Activated T-helper 1 cell treated with anti-CD3 and anti-CD28 coated beads, Interleukin-2, amount 50 U/mL, for 16 hours (primary cell): ENCODE measurements at places on chromosomes 4 and X.

GRCh38 chrX:139905051-139905450 is 27.8 kb downstream of the ATP11C start:
- DNase-seq = no peak

- DNase-seq = no peak
Measured at GRCh38 chr4:168101026-168101425, 8.7 kb downstream of the ANXA10 start.

- DNase-seq = no peak
Measured at GRCh38 chr4:3405176-3405575, 36.6 kb upstream of the HGFAC start.

DNA sequence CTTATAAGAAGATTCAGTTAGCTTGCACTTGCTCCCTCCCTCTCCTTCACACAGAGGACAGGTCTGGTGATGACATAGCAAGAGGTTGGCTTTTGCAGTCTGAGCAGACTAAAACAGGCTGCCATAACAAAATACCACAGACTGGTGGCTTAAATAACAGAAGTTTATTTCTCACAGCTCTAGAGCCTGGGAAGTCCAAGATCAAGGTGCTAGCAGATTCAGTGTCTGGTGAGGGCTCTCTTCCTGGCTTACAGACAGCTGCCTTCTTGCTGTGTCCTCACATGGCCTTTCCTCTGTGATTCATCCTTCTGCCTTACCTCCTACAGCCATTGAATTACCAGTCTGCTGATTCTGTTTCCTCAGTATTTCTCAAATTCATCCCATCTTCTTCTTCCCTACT is 13.1 kb downstream of the RP2 start:
- DNase-seq = no peak

DNA sequence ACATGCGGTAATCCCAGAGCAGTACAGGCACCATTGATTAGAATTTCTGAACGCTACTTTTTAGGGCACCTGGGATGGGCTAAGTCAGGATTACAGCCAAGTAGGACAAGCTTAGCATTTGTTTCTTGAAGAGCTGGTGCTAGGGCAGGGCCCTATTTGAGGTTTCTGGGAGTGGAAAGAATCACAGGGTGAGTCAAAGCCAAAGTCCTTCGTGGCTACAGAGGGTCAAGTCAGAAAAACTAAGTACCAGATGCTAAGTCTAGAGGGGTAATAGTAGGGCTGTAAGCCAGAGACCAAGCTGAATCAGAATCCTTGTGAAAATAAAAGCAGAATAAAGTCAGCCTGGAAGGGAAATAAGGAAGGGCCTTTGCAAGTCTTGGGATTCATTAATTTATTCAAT is 448.6 kb downstream of the ZIC3 start:
- DNase-seq = no peak

DNA sequence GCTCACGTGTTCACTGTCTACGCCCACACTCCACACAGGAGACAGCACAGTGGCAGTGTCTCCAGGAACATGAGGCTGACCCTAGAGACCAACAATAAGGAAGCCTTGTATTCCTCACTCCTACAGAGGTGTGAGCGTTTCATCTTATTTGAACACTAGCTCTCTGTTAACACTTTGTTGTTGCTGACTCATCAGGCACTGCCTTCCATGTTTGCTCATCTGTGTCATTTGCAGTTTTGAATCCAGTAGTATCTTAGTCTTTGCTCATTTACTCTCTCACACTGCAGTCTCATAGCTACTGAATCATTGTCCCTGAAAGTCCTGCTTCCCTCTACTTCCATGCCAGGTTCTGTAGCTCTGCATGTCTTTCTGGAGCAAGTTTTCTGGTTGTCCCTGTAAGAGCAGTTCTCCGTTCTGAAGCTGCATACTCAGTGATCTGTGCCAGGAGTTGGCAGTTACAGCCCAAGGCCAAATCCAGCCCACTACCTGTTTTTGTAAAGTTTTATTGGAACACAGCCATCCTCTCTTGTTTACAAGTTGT is 80.3 kb upstream of the DCLK2 start:
- no peak for DNase-seq

DNA sequence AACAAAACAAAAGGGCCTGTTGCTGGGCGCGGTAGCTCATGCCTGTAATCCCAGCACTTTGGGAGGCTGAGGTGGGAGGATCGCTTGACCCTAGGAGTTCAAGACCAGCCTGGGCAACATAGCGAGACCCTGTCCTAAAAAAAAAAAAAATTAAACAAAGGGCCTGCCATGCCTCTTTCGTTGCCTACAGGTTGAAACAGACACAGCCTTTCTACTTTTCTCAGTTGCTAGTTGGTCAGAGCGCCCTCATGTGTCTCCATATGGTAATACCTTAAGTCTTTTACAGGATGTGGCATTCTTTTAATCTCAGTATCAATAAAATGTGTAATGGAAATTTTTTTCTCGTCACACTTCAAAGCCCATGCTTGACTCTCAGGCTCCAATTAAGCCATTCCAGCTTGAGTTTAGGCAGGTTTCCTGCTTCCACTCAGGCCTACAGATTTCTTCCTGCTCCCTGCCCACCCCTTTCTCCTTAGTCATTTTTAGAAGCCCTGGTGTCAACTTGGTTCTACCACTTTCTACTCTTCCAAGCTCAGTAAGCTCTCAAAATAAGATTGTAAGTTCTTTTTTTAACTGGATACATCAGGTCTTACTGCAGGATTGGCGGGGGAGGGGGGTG is 4.6 kb upstream of the SOWAHD start:
- DNase-seq = no peak

- no peak for DNase-seq
Measured at GRCh38 chr4:70538869-70539268, 20.5 kb downstream of the AMTN start.

DNA sequence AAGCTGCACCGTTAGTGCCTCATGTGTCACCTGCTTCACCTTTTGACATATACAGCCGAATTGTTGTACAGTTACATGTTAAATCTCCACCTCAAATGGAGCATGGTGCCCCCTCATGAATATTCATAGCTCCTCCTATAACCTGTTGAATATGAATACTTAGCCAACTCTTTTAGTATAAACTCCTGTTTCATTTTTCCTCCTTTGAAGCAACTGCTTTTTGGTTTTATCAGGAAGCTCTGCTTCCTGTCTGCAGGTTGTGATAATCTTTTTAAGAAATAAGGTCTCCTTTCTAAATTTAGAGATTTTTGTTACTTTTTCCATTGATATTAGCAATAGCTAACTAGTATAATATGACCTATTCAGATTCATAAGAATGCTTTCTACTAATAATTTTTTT is 1429.2 kb upstream of the AGA start:
- no peak for DNase-seq

DNA sequence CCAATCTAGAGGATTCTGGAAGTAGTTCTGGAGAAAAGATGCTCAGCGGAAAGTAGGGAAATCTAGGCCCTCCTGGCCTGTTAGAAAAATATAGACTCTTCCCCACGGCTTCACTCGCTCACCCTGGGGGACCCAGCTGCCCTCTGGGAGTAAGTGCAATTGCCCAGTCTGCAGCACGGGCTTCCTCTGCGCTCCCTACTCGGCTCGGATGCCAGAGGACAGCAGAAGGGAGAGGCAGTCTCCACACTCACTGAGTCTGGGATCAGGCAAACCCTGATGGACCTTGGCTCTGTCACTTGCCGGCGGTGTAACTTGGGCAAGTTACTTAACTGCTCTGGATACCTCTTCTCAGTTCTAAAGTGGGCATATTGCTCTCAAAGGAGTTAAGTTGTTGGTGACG is 2.1 kb downstream of the SHISA3 start:
- no peak for DNase-seq

- no peak for DNase-seq
Measured at GRCh38 chr4:89661173-89661899, 175.6 kb downstream of the SNCA start.

DNA sequence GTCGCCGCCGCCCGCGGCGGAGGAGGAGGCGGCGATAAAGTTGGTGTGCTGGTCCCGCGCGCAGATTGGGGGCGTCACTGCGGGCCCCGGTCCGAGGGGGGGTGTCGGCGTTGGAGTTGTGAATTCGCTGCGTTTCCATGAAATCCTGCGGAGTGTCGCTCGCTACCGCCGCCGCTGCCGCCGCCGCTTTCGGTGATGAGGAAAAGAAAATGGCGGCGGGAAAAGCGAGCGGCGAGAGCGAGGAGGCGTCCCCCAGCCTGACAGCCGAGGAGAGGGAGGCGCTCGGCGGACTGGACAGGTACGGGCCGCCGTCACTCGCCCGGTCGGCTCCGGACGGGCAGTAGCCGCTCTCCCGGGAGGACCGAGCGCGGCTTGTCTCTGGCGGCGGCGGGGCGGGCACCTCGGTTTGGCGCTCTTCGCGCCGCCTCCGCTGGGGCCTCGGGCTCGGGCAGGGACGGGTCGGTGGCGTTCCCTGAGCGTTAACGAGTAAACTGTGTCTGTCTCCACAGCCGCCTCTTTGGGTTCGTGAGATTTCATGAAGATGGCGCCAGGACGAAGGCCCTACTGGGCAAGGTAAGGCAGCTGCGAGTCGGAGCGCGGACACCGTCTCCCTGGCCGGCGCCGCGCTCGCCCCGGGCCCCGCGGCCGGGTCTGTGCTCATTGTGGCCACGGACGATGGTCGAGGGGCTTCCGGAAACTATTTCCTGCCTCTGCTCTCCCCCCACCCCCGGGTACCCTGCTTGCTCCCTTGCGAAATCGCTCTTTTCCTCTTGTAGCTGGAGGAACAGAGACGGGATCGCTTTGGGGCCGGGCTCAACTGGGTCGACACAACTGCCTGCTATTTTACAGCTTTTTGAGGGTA is 658 bp downstream of the KDM6A start:
- DNase-seq = peak; percentile 6

DNA sequence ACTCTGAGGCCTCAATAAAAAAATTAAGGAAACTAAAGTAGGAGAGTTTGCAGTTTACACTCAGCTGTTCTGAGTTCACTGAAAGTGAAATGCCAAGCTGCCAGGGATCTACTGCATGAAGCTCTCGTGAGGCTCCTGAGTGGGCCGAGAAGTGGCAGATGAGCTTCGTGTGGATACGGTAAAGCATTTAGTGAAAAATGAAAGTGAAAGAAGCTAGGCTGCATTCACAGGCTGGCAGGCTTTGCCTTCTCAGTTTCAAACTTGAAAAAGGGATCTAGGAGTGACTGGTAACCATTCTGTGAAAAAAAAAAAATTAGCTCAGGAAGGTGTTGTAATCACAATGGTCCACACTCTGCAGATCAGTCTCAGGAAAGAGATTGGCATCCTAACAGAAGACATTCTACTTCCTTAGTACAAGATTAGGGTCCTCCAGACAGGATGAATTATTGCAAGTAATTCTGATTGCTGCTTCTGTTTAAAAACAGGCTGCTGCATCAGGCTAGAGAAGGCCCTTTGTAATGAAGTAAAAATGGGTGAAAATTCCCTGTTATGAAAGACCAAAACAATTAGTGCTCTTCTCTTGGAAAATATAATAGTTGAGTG is 679.9 kb downstream of the RPA4 start:
- DNase-seq = peak; percentile 10

- DNase-seq = no peak
Measured at GRCh38 chr4:119139822-119140252, 4.2 kb downstream of the MYOZ2 start.

DNA sequence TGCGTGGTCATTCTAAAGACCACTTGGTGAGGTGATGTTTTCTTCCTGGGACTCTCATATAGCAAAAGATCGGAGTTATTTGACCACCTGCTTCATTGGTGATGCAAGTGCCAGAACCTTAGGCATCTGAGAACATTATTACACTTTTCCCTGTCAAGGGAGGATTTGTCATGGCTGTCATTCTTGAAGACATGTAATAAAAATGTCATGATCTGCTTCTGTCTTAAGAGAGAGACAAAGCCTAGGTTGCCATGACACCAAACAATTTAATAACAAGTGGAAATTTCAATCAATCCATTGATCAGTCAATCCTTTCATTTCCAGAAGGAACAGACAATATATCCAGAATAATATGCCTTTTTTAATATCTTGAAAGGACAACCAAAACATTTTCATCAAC is 97.9 kb upstream of the OR13H1 start:
- no peak for DNase-seq

GRCh38 chr4:7390336-7390735 is 44.4 kb downstream of the PSAPL1 start:
- DNase-seq = no peak

GRCh38 chr4:89586864-89587263 is 250.1 kb downstream of the SNCA start:
- DNase-seq = no peak

- peak; percentile 3 for DNase-seq
Measured at GRCh38 chrX:73214426-73215094, at the start of gene NAP1L2. TSS of gene NAP1L2 (minus strand) at chrX:73214851. CDS start at chrX:73214492, 359 bp downstream.

DNA sequence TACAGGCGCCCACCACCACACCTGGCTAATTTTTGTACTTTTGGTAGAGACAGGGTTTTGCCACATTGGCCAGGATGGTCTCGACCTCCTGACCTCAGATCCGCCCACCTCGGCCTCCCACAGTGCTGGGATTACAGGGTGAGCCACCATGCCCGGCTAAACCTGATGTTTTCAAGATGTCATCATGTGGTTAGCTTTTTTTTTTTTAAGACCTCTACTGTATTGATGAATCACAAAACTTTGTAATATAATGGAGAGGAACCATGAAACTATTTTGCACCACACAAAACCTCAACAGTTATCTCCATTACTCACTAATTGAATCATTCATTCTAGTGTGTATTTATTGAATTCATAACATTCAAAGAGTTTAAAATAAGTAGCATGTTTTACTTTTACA is 94.7 kb upstream of the NEIL3 start:
- DNase-seq = no peak

GRCh38 chr4:75698162-75698962 is 25.2 kb upstream of the G3BP2 start:
- DNase-seq = no peak

DNA sequence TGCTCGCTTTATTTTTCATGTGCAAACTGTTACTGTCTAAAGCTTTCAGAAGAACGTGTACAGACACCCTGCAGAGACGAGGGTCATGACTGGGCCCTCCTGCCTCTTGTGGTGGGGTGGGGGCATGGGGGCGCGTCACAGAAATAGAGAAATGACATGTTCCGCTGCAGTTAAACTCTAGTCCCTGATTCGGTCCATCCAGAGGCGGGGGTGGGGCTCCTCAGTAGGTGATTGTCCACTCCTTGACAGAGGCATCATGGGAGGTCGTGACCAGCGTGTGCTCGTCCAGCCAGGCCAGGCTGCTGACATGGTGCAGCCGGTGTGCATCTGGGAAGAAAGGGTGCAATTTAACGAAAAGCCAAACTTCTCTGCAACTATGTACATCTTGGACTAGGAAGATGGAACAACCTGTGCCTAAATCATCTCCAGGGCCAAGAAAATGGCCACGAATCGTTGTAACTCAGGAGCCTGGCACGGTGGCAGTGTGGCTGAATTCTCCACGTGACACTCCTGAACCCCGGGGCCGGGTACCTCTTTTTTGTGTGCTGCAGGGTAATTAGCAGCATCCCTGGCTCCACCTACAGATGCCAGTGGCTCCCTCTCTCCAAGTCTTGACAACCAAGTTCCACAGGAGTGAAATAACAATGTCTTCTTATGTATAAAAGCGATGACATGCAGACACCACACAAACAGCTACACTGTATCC is 41.3 kb downstream of the WDR1 start:
- no peak for DNase-seq
